ENCODE measurements at places on chromosomes 5 and 9.

DNA sequence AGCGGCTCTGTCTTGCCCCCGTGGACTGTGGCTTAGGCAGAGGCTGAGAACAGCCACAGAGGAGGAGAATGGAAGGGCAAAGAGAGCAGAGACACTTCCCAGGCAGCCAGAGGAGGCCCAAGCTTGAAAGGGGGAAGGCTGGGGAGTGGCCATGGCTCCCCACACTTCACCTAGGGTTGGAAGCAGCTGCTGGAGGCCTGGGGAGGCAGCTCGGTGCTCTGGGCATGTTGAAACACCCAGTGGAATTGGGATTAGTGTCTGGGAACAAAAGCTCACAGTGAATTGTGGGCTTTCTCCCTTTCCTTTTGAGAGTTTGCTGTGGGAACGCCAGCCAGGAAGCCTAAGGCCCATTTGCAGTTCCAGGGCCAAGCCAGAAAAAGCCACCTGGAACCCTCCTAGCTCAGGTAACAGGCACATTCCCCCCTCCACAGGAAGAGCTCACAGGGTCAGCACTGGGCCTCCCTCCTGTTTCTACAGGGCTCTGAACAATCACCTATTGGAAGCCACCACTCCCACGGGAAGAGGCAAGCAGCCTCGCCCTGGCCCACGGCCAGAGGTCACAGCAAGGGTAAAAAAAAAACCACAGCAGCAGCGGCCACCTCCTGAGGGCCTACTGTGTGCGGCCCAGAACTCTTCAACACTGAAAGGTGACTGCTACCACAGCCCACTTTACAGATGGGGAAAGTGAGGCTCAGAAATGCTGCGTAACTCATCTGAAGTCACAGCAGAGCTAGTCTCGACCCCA, 20.2 kb downstream of the EEIG1 start:
- DNase-seq = no peak

GRCh38 chr5:174759091-174759490, 34.7 kb downstream of the MSX2 start:
- no peak for DNase-seq

- no peak for DNase-seq
Observed at GRCh38 chr9:13786131-13786530, 506.6 kb upstream of the MPDZ start.

GRCh38 chr5:100520348-100520747, 14.8 kb upstream of the FAM174A start:
- DNase-seq = no peak

- no peak for DNase-seq
Observed at GRCh38 chr9:84310883-84311282, 29.7 kb downstream of the SLC28A3 start.

DNA sequence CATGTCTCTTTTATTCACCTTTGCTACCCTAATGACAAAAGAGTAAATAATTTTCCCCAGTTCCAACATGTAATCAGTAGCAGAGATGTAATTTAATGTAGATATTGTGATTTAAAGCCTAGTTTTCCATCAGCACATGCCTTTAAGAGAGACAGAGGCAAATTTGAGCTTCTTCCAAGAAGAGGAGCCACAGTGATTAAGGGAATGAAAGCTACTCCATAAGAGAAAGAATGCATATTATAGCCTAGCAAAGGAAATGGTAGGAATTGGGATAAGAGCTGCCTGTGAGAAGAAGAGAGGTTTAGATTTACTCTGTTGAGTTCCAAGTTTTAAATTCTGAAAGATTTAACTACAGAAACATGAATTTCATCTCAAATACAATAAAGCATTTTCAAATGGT, 591.0 kb upstream of the DMAC1 start:
- DNase-seq = no peak

DNA sequence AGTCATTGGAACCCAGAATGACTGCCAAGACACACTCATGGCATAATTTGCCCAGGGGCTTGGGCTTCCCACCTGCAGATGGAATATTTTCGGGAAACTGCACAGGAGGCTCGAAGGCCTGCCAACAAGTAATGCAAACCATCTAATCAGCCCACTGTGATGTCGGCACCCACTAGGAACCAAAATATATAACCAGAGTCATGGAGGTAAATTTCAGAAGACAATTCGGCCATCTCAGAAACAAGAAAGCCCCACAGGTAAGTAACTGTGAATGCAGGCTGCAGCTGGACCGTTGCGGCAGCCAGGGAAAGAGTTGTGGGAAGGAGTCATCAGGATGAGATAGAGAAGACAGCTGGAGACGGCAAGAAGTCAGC, 264.4 kb downstream of the SYK start:
- DNase-seq = no peak

- no peak for DNase-seq
Observed at GRCh38 chr5:82150559-82150958, 127.6 kb downstream of the RPS23 start.

DNA sequence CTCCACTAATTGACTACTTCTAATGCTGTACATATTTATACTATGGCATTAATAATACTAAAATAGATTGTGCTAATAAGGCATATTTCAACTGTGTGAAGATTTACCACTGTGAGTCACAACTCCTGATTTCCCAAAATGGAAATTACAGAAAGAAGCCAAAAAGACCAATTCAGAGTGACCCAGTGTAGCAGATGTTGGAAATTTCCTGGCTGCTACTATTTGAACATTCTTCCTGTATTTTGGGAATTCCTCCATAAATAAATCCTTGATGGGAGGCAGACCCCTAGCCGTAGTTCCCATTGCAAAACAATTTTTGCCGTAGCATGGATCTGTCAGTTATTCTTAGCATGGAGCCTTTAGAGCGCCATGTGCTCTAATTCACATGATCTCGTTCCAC, 11.4 kb upstream of the PRUNE2 start:
- DNase-seq = no peak

- DNase-seq = no peak
Observed at GRCh38 chr5:73032635-73033034, 76.8 kb downstream of the FCHO2 start.

DNA sequence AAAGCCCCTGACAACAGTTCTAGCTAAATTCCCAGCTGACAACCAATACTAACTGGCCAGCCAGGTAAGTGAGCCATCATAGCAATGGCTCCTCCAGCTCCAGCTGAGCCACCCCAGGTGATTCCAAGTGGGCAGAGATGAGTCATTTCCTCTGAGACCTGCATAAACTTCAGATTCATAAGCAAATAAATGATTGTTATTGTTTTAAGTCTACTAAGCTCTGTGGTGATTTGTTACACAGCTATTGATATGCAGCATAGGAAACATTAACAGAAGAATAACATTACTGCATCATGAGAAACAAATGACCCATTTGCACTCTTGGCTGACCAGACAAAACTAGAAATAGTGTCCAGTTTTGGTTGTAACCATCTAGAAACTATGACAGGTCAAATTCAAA, 60.3 kb downstream of the TTC39B start:
- no peak for DNase-seq

GRCh38 chr5:104178829-104179456, 616.4 kb upstream of the NUDT12 start:
- peak; percentile 95 for DNase-seq

DNA sequence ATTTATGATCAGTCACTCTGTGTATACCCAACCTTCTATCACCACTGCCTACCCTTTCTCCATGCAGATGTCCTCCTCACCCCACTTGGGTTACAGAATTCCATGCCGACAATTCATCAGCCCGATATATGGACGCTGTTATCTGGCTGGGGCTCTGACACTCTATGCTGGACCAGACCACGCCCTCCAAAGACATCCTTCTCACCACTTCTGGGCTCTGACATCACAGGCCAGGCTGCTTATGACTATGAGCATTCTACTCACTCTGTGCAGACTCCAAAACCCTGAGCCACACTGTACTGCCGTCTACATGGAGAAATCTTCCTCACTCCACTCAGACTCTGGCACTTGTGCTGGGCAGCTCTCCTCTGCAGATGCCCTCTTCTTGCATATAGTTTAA, 7.6 kb upstream of the AK3 start:
- DNase-seq = no peak

DNA sequence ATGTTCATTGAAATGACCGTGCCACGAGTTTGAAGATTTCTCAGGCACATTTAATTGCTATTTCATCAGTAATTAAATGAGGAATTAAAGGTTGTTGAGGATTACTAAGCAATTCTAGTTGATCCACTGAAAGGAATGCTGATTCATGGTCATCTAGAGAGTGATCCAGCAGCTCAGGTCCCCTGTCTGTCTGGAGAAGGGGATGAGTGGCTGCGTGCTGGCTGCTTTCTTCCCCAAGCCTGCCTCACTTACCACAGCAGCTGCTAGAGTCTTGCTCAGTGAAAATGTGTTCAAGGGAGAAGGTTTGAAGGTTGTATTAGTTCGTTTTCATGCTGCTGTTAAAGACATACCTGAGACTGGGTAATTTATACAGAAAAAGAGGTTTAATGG, 7.8 kb upstream of the TGFBI start:
- no peak for DNase-seq

DNA sequence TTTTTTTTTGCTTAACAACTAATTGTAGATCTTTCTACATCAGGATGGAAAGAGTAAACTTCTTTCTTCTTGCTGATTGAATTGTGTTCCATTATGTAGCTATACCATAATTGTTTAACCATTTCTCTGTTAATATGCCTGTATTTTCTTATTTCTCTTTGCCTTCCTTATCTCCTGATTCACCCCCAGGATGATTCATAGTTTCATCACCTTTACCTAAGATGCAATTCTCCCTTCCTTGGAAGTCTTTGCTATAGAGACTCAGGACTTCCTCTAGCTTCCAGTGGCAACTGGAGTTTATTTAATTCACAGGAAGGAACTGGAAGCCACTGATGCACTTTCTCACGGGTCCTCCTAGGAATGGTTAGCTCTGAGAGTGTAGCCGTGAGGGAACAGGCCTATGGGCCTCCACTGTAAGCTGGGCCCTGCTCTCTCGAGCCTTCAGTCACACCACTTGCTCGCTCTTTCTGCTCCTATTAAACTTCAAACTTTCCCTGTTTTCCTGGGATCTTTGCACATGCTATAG, 83.1 kb downstream of the FGF1 start:
- no peak for DNase-seq

GRCh38 chr5:107858324-107858723, 187.6 kb upstream of the EFNA5 start:
- DNase-seq = no peak

DNA sequence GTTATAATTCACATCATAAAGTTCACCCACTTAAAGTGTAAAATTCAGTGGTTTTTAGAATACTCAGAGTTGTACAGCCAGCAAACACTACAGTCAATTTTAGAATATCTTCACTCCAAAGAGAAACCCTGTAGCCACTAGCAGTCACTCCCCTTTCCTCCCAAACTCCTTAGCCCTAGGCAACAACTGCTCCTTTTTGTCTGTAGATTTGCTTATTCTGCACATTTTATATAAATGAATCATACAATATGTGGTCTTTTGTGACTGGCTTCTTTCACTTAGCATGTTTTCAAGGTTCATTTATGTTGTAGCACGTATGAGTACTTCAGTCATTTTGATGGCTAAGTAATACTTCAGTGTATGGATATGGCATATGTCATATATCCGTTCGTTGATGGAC, 38.7 kb downstream of the TGFBR1 start:
- no peak for DNase-seq

- no peak for DNase-seq
Observed at GRCh38 chr5:142325725-142326479, 1.1 kb upstream of the SPRY4 start.

DNA sequence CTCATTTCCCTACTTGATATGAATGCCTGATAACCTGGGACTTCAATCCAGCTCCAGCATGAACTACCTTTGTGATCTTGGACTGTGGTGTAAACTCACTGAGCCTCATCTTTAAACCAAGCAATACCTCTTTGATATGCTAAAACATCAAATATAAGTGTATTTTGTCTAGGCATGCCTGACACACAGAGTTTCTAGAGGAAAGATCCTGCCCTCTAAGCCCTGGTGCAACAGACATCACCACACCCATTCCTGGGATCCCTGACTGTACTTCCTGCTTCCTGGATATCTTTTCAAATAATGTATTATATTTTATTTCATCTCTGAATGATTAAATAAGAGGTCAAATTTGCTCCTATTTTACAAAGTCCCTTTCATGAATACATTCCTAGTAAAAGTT, 55.8 kb downstream of the ANXA2R start:
- DNase-seq = no peak

DNA sequence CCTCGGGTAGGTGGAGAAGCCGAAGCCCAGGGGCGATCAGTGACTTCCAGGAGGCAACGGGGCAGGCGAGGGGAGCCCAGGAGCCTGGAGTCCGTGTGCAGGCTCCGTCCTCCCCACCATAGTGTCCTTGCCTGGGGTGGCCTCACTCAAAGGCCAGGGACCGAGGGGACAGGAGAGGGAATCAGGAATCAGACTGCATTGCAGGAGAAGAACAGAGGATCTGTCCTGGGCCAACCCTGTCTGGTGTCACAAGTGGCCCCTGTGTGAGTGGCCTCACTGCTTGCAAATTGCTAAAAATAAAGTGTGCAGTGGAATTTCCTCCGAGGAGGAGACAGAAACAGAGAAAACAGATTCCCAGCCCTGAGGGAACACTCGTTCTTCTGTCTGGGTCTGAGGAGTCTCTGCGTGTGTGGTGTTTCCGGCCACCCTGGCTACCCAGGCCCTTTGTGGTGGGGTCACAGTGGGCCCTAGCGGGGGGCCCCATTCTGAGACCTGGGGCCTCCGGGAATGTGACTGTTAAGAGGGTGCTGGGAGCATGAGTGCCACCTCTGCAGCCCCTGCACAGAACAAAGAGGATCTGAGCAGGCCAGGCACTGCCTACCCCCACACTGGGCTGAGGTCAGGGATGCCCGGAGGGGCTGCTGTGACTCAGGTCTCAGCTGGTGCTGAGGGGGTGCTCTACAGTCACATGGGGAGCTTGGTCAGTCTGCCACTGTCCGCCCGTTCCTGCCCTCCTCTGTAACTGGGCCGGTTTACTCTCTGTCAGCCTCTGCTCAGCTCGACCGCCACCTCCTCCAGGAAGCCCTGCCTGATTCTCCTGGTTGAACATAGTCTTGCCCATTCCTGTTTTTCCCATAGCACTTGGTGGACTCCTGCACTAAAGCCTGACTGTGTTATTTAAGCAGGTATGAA, 7.4 kb downstream of the TRAF1 start:
- DNase-seq = no peak

DNA sequence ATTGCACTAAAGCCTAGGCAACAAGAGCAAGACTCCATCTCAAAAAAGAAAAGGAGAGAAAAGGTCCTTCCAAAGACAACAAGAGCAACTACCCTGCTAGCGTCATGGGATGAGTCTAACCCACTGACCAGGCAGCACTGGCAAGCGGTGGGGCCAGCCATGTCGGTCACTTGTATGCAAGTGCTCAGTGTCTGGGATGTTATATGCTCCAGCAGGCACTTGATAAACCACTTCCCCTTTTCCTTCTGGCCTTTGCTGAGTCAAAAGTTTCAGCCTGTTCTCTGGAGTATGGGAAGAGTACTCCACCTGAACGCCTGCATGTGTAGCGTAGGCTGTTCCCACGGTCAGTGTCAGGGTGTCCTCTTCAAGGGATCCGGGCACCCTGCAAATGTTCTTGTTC, 9.2 kb upstream of the MXD3 start:
- no peak for DNase-seq
